Lung microvascular endothelial cell (primary cell): ENCODE measurements at places on chromosomes 12 and 14. TPM values are rescaled to one million over a fixed set of nuclear protein-coding genes. Genes with fewer than 3 reads are reported as not detected.

DNA sequence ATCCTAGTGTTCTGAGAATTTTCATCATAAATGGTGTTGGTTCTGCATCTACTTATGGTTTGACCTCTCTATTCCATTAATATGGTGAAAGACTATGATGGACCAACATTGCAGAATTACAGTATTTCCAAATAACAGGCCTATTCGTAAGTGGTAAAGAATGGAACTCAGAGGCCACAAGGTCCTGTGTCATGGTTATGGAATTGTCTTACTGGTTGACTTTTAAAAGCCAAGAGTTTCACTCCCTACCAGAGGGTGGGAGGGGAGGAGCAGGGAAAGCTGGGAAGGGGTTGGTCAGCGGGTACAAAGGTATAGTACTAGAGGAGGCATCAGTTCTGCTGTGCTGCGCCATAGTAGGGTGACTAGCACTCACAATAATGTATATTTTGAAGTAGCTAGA lies 153.4 kb downstream of the TMEM132D start:
- no peak for DNase-seq

- no peak for DNase-seq
Observed at GRCh38 chr12:54502485-54502884, 4.9 kb downstream of the NCKAP1L start.

CAPZA3 gene
- not detected in 2 replicates for total RNA-seq

CLEC4C gene
- not detected in 2 replicates for total RNA-seq

GRCh38 chr12:121762269-121762668 lies 31.2 kb downstream of the RHOF start:
- no peak for DNase-seq

PROX2 gene
- total RNA-seq, result not detected in 2 replicates

DNA sequence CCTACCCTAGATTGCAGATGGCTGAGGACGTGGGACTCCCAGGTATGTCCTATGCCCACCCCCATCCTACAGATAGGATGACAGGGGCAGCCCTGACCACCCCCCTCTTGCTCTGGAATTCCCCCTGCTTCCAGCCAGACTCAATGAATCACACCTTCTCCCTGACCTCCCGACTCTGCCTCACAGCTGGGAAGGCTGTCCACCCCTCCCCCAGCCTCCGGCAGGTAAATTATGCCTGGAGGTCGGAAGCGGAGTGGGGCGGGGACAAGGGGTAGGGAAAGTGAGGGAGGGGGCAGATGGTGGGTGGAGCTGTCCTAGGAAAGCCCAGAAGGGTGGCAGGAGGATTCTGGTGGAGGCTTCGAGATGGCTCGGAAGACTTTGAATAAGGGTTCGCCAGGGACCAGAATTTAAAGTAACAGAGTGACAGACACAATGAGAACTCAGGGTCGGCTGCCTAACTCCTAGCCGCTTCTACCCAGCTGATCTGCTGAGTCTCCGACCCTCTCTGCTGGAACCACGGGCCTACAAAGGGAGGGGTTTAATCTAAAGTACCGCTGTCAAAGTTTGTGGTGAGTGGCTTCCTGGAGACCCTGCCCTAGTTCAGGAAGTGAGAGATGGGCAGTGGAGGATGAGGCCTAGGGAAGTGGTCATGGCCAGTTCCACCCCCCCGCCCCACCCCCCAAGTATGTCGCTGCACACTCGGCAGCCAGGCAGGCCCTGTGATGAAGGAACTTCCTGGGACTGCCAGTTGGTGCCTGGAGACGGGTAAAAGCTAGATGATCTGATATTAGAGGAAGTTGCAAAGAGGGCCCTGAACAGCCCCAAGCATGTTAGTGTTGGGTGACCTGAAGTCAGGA lies 4.2 kb downstream of the PLEKHG3 start:
- no peak for DNase-seq

DTX1 gene
- total RNA-seq, result 0.65 and 4.6 TPM in 2 replicates

DNA sequence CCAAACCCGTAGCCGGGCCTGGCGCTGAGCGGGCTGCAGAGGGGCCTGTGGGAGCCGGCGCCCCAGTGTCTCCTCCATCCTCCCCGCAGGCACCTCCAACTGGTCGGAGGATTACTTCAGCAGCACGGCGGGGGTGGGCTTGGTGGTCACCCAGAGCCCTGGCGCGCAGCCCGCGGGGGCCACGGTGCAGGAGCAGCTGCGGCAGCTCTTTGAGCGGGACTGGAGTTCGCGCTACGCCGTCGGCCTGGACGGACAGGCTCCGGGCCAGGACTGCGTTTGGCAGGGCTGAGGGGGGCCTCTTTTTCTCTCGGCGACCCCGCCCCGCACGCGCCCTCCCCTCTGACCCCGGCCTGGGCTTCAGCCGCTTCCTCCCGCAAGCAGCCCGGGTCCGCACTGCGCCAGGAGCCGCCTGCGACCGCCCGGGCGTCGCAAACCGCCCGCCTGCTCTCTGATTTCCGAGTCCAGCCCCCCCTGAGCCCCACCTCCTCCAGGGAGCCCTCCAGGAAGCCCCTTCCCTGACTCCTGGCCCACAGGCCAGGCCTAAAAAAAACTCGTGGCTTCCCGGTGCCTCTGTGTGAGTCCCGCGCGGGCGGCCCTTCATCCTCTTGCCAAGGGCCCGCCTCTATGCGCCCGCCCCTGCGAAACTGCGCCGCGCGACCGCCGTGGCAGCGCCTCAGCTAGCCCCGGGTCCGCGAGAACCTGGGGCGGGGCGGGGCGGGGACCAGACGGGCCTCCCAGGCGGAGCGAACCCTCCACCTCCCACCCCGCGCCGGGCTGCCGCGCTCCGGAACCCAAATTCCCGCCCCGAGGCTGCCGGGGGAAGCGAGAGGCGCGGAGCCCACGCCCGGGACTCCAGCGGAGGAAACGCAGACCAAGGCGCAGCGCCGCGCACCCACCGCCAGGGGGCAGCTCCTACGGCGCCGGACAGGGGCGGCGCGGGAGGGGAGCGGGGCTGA lies 8.3 kb downstream of the PLD4 start:
- peak; percentile 71 for DNase-seq

- peak; percentile 39 for DNase-seq
Observed at GRCh38 chr12:117331691-117332090, 29.7 kb downstream of the NOS1 start.

ANKRD9 gene
- 3.9 and 5.8 TPM in 2 replicates for total RNA-seq
